NCI-H2227 treated with DMSO at 0.1 percent for 48 hours (cell line): ENCODE measurements at places on chromosomes 1 and 21.

GRCh38 chr1:179121159-179121938 lies 39.5 kb downstream of the TOR3A start:
- peak; percentile 23 for DNase-seq

GRCh38 chr1:194710671-194711070 lies 1524.3 kb upstream of the B3GALT2 start:
- no peak for DNase-seq

DNA sequence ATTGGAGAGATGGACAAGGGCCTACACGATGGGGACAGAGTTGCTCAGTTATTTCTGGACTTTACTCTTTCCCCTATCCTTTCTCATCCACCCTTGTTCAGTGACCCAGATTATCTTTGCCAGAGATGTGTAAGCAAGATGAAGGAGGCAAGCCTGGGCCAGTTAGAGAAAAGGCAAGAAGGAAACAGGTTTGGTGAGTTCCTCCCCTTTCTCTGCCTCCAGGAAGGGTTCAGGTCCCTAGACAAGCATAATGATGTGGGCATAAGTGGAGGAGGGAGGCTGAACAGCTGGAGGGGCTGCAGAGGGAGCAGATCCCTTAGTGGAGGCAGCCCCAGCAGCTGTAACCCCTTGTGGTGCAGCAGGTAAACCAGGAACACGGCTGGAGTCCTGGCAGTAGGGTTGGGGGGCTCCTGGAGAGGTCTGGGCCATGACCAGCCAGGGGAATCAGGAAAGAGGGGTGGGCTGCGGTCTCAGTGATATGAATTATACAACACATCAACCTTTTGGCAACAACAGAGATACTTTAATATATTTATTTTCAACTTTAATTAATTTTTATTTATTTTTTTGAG lies 9.2 kb upstream of the CDC42 start:
- no peak for DNase-seq

DNA sequence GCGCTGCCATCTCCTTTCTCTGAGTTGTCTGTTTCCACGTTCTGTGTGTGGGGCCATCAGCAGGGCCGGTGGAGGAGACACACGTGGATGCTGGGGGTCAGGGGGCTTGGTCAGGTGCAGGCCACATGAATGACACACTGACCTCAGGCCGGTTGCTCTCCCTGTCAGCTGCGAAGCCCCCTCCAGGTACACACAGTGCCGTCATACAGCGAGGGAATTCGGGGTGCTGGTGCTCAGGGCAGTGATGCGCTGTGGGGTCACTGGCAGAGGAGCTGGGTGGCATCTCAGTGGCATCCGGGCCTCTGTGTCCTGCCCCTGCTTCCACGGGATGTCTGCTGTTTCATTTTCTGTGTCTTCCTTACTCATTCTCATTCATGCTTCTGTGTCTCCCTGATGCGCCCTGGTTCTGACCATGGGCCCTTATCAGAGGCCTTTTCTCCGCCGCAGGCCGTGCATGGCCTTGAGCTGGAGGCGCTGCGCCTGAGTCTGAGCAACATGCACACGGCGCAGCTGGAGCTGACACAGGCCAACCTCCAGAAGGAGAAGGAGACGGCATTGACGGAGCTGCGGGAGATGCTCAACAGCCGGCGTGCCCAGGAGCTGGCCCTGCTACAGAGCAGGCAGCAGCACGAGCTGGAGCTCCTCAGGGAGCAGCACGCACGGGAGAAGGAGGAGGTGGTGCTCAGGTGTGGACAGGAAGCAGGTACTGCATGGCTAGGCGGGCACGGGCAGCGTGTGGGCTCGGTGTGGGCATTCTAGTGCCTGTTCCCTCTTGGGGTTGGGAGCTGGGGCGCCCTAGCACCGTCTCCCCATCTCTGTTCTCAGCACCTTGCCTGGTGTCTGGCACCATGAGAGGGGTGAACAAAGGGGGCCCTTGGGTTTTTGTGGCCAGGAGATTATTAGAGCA lies 22.6 kb downstream of the PCNT start:
- DNase-seq: no peak

- DNase-seq: no peak
These were observed 13.7 kb upstream of the CCN1 start for GRCh38 chr1:85566890-85567289.

DNA sequence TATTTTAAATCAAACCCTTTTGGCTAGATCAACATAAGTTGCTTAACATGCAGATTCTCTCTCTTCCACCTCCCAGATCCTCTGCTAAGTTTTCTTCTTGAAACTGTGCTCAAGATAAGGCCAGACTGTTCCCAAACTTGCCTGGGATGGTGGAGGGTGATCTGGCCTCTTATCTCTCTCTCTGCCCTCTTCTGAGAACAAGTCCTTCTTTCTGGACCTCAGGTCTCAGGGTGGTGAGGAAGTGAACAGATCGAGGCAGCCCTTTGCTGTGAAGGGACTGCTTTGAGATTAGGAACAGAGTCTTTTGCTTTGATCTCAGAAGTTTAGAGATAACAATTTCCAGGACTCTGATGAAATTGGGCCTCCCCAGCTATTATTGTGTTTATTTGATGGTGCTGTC lies 70.7 kb downstream of the HUNK start:
- no peak for DNase-seq

DNA sequence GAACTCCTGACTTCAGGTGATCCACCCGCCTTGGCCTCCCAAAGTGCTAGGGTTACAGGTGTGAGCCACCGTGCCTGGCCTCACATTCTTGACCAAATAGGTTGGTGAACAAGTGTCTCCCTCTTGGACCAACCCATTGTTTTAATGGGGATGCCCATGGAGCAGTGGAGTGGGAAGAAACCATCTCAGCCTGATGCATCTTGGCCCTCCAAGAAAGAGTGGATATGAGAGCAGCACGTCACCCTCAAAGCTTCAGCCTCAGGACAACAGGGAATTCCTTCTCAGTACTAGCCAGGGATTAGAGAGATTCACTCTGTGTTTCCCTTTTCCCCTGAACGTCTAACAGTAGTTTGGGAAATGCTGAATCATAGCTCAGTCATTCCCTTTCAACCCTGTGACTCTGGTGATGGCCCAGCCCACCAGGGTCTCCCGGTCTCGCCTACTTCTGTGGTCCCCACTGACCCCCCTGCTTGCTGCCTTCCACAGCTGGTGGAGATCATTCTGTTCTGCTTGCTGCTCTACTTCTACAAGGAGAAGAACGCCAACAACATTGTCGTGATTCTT lies 37.4 kb downstream of the NIPAL3 start:
- DNase-seq: no peak

DNA sequence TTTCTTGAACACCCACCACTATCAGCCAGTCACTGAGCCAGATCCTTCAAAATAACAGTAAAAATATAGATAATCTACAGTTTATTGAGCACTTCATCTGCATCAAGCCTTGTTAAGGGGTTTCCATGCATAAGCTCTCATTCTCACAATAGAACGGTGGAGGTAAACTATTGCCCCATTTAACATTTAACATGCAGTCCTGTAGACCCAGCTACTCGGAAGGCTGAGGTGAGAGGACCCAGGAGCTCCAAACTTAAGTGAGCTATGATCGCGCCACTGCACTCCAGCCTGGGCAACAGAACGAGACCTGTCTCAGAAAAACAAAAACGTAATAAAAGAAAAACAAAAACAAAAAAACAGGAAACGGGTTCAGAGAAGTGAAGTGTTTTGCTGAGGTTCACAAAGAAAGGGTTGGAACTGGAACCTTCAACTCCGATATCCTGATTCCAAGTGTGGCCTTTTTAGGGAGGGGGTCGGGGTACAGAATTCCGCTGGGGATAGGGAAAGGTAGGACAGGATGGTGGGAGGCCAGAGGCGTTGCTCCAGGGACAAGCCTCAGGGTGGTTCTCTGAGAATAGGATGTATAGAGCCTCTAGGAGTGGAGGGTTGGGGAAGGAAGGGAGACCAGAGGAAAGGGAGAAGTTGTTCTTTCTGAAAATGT lies 11.6 kb upstream of the SESN2 start:
- DNase-seq: no peak

- DNase-seq: no peak
These were observed 247.6 kb downstream of the TGFB2 start for GRCh38 chr1:218592688-218593087.

- DNase-seq: no peak
These were observed 3.6 kb upstream of the GNB1 start for GRCh38 chr1:1894354-1895059.

DNA sequence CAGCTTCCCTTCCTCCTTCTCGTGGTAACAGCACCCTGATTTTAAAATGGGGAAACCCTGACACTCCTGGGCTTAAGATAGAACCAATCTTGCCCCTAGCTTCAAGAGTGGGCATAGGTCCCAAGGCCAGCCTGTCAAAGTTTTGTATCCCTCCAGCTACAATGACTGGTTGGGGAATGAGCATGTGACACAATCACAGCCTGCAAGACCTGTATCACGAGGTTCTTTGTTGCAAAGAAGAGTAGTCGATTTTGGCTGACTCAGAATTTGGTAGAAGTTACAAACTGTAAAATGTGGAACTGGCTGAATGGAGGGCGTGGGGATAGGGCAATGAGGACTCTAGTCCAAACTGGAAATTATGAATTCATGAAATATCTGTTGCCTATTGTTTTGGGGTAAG lies 18.7 kb downstream of the CTSK start:
- no peak for DNase-seq

GRCh38 chr1:201845331-201846083 lies 16.6 kb downstream of the IPO9 start:
- no peak for DNase-seq

DNA sequence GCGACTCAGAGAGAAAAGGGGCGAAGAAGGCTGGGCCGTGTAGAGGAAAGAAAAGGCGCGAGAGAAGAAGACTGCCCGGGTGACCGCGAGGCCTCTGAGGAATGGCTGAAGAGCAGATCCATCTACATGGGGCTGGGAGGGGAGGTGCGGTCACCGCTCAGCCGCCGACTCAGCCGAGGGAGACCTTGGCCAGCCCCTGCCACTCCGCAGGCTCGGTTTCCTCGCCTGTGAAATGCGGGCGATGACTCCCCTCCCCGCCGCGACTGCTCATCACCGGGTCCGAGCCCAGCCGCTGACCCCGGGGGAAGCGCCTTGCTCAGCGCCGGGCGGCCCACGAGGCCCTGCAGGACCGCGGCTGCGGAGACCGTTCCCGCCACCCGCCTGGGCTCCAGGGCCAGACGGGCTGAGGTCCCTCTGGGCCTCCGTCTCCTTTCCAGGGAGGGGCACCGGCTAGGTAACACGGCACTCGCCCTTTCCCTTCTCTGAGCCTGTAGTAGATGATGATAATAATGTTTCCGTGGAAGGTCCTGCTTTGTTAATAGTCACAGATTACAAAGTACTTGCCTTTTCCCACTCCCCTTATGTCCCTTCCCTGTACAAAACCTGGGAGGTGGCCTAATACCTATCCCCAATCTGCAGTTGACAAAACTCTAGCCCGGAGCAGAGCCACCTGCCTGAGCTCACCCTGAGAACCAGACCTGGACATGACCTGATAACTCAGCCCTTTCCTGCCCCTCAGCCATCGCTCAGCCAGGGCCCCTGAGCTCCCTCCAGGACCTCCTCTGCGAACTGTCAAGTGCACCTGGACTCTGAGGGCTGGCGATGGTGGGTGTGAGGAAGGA lies 1.6 kb upstream of the BSND start:
- DNase-seq: no peak

- no peak for DNase-seq
These were observed 114.9 kb downstream of the DENND1B start for GRCh38 chr1:197660389-197660788.

DNA sequence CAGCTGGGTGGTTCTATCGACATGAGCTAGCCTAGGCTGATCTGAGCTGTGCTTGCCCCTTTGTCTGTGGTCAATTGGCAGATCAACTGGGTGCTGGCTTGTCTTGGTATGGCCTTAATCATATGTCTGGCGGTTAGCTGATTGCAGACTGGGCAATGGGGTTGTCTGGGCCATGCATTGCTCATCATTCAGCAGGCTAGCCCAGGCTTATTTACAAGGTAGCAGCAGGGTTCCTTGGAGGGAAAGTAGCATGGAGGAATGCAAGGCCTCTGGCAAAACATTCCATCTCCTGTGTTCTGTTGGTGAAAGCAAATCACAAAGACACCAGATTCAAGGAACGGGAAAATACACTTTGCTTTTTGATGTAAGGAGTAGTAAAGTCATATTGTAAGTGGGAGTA lies 84.0 kb upstream of the IVNS1ABP start:
- DNase-seq: no peak

DNA sequence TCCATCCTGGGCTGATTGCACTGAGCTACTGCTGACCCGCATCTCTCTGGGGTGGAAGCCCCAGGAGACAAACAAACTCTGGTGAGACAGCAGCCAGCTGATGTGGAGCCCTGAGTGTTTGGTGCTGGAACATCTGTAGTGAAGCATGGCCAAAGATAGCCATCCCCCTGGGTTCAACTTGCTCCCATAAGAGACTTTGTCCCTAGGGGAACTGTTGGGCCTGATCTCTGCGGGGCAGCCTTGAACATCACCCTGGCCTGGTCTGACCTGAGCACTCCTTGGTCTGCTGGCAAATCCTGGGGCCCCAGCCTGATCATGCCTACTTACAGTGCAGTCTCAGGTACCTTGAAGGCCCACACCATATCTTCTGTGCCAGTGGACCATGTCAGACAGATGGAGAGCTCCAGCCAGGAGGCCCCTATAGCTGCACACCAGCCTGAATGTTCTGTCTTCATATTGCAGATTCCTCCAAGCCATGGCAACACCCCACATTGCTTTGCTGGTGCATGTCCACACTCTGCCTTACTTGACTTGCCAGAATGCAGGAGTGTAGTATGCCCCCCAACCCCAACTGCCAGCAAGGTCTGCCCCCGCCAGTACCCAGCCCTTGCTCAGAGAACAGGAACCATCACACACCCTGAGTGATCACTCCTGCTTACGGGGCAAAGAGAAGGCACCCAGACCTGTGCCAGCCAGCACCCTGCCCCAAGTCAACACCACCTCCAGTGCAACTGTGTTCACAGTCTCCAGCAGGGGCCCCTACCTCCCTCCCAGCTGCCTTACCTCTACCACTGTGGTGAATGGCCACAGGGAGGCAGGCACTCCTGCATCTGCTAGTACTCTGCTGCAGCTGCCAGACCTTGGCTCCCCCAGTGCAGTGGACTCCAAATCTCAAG lies 690.5 kb upstream of the NR5A2 start:
- no peak for DNase-seq

- no peak for DNase-seq
These were observed at the start of gene MX2 for GRCh38 chr21:41361786-41362604. Gene MX2 (plus strand): TSS chr21:41362027. CDS start chr21:41376907, 14,880 bp downstream.

- no peak for DNase-seq
These were observed 2.2 kb downstream of the PPP1R8 start for GRCh38 chr1:27832762-27833161.

- no peak for DNase-seq
These were observed 52.7 kb downstream of the TGFB2 start for GRCh38 chr1:218397752-218398339.

- DNase-seq: no peak
These were observed 154.9 kb downstream of the ST6GALNAC3 start for GRCh38 chr1:76229279-76230005.
